Stimulated activated CD8-positive, alpha-beta memory T cell treated with anti-CD3 and anti-CD28 coated beads, Interleukin-2, amount 100 ng/mL, for 1 hour (primary cell): ENCODE measurements at places on chromosomes 3 and 15.

DNA sequence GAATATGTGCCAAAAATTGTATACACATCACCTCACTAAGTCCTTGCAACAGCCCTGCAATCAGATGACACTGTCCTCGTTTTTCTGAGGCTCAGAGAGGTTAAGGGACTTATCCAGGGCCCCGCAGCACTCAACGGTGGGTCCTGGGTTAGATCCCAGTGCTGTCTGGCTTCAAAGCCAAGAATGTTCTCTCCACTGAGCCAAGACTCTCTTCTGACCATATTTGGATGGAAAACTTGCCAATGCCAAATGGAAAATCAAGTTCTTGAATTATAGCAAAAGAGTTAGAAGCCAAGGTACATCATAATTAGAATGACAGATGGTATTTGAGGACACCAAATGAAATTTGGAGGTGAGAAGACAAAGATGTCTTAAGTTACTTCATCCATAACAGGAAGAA, 75.9 kb downstream of the NCEH1 start:
- DNase-seq = no peak

DNA sequence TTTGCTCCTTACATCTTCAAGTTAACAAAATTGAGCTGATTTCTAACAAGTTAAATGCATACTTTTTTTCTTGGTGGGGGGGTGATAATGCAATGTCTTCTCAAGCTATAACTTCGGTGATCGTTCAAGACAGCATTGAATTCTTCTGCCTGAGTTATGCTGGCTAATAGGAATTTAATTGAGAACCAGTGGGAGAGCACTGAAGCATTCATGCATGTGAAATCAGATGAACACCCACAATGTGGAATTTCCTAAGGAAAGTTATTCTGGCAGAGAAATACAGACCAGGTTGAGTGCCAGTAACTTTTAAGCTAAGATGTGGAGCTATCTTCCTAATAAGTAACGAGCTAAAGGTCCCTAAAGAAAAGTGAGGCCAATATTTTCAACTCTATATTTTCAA, 3.0 kb downstream of the SPATA16 start:
- DNase-seq = no peak

- no peak for DNase-seq
Observed at GRCh38 chr15:72781631-72782030, 1.9 kb downstream of the ADPGK start.

- no peak for DNase-seq
Observed at GRCh38 chr3:52502001-52502400, 6.9 kb downstream of the STAB1 start.

GRCh38 chr3:122890077-122890719, 95.3 kb downstream of the SLC49A4 start:
- no peak for DNase-seq

DNA sequence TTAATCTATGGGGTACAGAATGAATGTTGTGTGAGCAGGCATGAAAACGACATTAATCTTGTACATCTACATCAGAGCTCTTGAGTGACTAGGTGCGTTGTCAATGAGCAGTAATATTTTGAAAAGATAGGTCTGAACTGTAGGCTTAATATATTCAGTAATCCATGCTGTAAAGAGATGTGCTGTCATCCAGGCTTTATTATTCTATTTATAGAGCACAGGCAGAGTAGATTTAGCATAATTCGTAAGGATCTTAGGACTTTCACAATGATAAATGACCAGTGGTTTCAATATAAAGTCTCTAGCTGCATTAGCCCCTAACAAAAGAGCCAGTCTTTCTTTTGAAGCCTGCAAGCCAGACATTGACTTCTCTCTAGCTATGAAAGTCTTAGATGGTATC, 43.0 kb downstream of the NLGN1 start:
- no peak for DNase-seq
